ENCODE measurements at places on chromosomes 1 and 21.

- H3K4me1 ChIP-seq, result peaks cover 3% of the 10 kb centered on the region
- H3K27me3 ChIP-seq, result peaks cover 67% of the 10 kb centered on the region
- H3K27ac ChIP-seq, result no peak overlapping the region
- H3K4me3 ChIP-seq, result peak overlapping the region; percentile 15
- DNase-seq, result no peak
These were observed 110.2 kb downstream of the NAV1 start for GRCh38 chr1:201648907-201649721.

DNA sequence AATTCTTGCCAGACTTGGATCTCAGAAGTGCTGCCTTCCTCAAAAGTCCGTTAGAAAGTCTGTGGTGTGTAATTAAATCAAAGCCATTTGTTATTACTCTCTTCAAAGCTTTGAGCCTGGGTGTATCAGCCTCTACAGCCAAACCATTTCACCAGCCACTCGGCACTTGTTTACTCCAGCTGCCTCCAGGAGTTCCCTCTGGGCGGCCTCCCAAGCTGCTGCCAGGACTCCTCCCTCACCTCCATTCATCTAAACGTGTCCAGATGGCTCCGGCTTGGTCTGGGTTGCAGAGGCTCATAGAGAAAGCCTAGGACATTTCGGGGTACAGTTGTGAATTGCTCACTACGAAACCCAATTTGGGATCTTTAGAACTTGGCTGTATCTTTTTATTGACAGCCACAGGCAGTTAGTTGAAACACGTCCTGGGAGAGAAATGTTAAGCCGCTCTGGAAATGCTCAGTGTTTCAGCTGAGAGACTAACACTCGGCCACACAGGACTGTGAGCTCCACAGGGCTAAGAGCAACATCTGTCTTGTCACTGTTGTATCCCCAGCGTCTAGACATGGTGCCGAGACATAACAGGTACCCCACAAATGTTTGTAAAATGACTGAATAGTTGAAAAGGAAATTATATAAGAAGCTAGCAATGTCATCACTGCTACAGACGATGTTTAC, 116.9 kb upstream of the NGF start:
- no peaks in the 10 kb centered on the region for H3K4me1 ChIP-seq
- peaks cover 19% of the 10 kb centered on the region for H3K27me3 ChIP-seq
- H3K27ac ChIP-seq, result no peak overlapping the region
- H3K36me3 ChIP-seq, result no peaks in the 10 kb centered on the region
- H3K4me3 ChIP-seq, result no peak overlapping the region

- no peak overlapping the region for H3K27ac ChIP-seq
- DNase-seq, result no peak
- no peak overlapping the region for H3K4me3 ChIP-seq
- H3K36me3 ChIP-seq, result no peaks in the 10 kb centered on the region
- H3K27me3 ChIP-seq, result peaks cover 34% of the 10 kb centered on the region
- H3K4me1 ChIP-seq, result no peaks in the 10 kb centered on the region
These were observed 27.2 kb downstream of the MYOG start for GRCh38 chr1:203058676-203058935.

DNA sequence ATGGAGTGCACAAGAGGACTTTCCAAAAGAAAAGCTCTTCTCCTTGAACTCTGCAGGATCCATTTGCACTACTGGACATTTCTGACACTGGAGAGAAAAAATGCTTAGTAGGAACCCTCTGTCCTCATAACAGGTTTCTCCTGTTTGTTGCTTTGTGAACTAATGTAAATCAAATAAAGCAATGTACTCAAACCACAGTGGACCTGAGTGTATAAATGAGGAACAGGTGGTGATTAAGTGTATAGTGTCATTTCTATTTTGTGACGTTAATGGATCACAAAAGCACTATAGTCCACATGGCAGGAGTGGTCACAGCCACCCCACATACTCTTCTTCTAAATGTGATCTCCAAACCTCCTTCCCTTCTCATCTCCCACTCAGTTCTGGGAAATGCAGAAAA, 268.4 kb upstream of the DUSP10 start:
- H3K27me3 ChIP-seq, result no peaks in the 10 kb centered on the region
- peak overlapping the region; percentile 9 for H3K27ac ChIP-seq
- DNase-seq, result no peak
- no peaks in the 10 kb centered on the region for H3K4me1 ChIP-seq
- no peaks in the 10 kb centered on the region for H3K36me3 ChIP-seq

DNA sequence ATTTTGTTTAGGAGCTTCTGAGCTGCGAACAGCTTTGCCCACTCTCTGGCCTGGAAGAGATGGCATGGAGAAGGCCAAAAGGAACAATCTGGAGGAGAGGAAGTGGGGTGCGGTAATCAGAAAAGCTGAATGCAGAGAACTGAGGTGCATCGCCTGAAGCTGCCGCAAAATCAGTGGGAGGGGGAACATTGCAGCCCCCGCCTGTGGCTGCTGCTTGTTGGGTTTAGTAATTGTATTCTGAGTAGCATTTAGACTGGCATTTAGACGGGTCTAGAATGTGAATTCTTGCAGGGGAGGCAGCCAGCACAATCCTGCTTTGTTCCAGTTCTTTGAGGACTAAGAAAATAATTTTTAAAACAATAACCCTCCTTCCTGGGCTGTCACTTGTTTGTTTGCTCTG, 25.4 kb downstream of the NFASC start:
- no peak overlapping the region for H3K27ac ChIP-seq
- DNase-seq, result no peak
- no peaks in the 10 kb centered on the region for H3K36me3 ChIP-seq
- peaks cover 80% of the 10 kb centered on the region for H3K27me3 ChIP-seq

DNA sequence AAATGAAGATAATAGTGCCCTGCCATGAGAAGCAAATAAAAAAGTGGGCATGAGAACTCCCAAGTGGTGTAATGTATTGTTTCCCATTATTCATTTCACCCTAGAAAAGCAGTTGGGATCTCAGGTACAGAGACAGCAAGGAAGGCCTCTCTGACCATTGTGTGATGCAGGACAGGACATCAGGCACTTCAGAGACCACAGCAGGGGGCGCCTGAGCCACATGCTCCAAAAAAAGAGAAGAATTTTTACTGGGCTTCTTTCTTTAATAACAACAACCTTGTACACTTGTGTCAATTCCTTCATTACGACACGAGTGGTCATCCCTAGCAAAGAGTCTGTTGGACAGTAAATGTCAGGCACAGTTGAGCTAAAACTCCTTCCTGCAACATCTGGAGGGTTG, 533.3 kb downstream of the OMA1 start:
- no peak for DNase-seq
- H3K4me1 ChIP-seq, result no peaks in the 10 kb centered on the region
- H3K36me3 ChIP-seq, result no peaks in the 10 kb centered on the region
- no peak overlapping the region for H3K27ac ChIP-seq

GRCh38 chr1:224784265-224785039, 145.0 kb upstream of the DNAH14 start:
- no peaks in the 10 kb centered on the region for H3K36me3 ChIP-seq
- peaks cover 10% of the 10 kb centered on the region for H3K4me1 ChIP-seq
- no peak for DNase-seq
- H3K27ac ChIP-seq, result no peak overlapping the region
- peaks cover 29% of the 10 kb centered on the region for H3K27me3 ChIP-seq
- no peak overlapping the region for H3K4me3 ChIP-seq

DNA sequence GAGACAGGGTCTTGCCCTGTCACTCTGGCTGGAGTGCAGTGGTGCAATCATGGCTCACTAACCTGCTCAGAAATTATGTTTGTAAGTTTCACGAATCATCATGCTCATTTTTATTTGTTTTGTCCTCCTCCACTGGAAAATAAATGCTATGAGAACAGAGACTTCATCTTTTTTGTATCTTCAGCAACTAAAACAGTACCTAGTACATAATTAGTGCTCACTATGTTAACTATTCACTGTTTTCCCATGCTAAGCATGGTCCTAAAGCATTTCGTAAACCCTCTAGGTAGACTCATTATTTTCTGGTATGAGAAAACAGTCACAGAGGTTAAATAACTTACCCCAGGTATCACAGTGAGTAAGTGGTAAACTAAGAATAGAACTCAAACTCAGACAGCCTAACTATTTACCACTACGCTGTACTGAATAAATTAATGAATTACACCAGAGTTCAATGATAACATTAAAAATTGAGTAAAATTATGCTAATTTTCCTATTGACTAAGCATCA, 118.4 kb downstream of the RERE start:
- no peak overlapping the region for H3K27ac ChIP-seq
- no peak for DNase-seq
- peaks cover 11% of the 10 kb centered on the region for H3K36me3 ChIP-seq

DNA sequence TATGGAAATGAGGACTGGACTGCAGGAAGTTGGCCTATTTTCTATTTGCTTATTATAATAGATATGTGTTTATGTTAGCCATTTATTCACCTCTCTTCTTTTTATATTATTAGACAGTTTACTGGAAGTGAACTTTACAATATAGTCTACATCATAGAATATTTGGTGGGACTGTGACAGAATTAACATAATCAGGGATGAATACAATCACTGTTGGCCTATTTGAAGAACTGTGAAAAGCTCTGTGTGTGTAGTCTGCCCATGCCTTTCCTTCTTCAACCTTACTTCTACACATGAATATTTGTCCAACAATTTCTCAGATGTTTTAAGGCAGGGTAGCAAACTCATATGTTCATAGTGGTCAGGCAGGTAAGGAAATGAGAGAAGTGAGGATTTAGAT, 12.4 kb downstream of the MPZ start:
- H3K36me3 ChIP-seq, result peaks cover 7% of the 10 kb centered on the region
- no peak overlapping the region for H3K4me3 ChIP-seq
- no peak for DNase-seq
- H3K4me1 ChIP-seq, result no peaks in the 10 kb centered on the region
- H3K27me3 ChIP-seq, result no peaks in the 10 kb centered on the region

GRCh38 chr1:246497331-246497915, 9.7 kb downstream of the SMYD3 start:
- DNase-seq, result peak; percentile 38
- no peaks in the 10 kb centered on the region for H3K27me3 ChIP-seq
- peaks cover 3% of the 10 kb centered on the region for H3K36me3 ChIP-seq
- peaks cover 9% of the 10 kb centered on the region for H3K4me1 ChIP-seq

GRCh38 chr1:168572633-168573032, 3.8 kb upstream of the XCL1 start:
- H3K4me1 ChIP-seq, result peaks cover 12% of the 10 kb centered on the region
- no peaks in the 10 kb centered on the region for H3K27me3 ChIP-seq
- DNase-seq, result no peak
- H3K27ac ChIP-seq, result no peak overlapping the region

DNA sequence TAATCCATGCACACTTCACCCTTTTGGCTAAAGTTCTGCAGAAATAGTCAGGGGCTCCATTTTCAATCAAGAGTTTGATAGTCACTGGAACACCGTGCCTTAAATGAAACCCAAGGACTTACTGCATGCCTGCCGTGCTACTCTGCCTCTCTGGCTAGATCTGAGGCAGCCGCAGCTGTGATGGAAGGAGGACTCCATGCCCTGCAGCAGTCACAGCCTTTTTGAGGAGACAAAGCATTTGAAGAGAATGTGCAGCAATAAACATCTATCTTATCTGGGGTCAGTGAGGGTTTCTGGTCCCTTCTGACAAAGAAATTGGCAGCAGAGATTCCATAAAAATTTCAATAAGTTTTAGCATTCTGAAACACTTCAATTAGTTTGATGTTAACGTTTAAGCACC, 78.0 kb downstream of the BCAR3 start:
- H3K27ac ChIP-seq, result no peak overlapping the region
- no peak for DNase-seq
- peaks cover 30% of the 10 kb centered on the region for H3K27me3 ChIP-seq
- no peak overlapping the region for H3K4me3 ChIP-seq
- no peaks in the 10 kb centered on the region for H3K4me1 ChIP-seq

DNA sequence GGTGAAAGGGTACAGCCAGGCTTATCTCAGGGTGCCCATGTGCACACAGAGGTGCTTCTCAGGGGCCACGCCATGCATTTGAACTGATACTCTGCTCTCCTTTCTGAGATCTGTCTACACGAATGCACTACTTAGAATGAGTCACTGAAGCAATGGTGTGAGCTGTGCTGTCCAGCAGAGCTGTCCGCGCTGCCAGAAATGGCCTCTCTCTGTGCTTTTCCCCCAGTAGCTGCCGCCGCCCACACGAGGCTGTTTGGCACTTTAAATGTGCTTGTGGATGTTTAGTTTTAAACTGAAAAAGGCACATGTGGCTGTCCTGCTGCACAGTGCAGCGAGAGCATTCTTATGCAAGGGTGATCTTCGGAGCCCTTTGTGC, 87.1 kb upstream of the COL6A1 start:
- H3K36me3 ChIP-seq, result peaks cover 4% of the 10 kb centered on the region
- DNase-seq, result no peak
- H3K27me3 ChIP-seq, result no peaks in the 10 kb centered on the region
- H3K27ac ChIP-seq, result no peak overlapping the region
- H3K4me1 ChIP-seq, result peaks cover 6% of the 10 kb centered on the region
- no peak overlapping the region for H3K4me3 ChIP-seq

DNA sequence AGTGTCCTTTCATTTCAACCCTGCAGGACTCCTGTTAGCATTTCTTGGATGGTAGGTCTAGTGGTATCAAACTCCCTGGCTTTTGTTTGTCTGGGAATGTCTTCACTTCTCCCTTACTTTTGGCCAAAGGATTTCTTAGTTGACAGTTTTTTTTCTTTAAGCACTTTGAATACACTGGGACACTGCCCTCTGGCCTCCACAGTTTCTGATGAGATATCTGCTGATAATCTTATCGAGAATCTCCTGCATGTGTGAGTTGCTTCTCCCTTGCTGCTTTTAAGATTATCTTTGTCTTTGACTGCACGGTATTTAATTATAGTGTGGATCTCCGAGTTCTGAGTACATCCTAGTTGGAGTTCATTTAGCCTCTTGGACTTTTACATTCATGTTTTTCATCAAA, 13.3 kb downstream of the UTS2 start:
- H3K4me3 ChIP-seq, result no peak overlapping the region
- no peaks in the 10 kb centered on the region for H3K27me3 ChIP-seq

GRCh38 chr1:47395433-47395832, 20.7 kb upstream of the FOXE3 start:
- H3K4me3 ChIP-seq, result no peak overlapping the region
- H3K36me3 ChIP-seq, result no peaks in the 10 kb centered on the region
- no peak overlapping the region for H3K27ac ChIP-seq

DNA sequence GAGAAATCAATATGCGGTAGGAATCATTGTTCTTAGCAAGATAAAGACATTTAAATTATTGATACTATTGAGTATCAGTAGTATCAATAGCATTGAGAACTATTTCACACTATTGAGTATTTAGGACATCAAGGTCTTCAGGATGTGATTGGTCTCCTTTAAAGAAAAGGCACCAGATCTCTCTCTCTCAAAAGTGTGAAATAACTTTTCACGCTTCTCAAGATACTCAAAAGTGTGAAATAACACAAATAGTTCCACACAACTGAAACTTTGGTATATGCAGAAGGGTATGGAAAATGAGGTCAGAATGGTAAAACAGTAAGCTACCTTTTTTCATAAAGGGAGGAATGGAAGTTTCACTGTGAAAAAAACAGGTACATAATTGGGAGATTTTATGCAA, 6.7 kb upstream of the PYHIN1 start:
- H3K4me1 ChIP-seq, result peaks cover 39% of the 10 kb centered on the region
- peak overlapping the region; percentile 55 for H3K4me3 ChIP-seq
- no peak for DNase-seq
- H3K36me3 ChIP-seq, result peaks cover 4% of the 10 kb centered on the region
- H3K27me3 ChIP-seq, result no peaks in the 10 kb centered on the region

GRCh38 chr1:153192697-153193096, 10.5 kb upstream of the LELP1 start:
- H3K4me1 ChIP-seq, result no peaks in the 10 kb centered on the region
- no peak overlapping the region for H3K27ac ChIP-seq
- peaks cover 93% of the 10 kb centered on the region for H3K27me3 ChIP-seq
- H3K36me3 ChIP-seq, result no peaks in the 10 kb centered on the region
- no peak overlapping the region for H3K4me3 ChIP-seq
- DNase-seq, result no peak

- DNase-seq, result no peak
- peaks cover 68% of the 10 kb centered on the region for H3K36me3 ChIP-seq
- no peak overlapping the region for H3K27ac ChIP-seq
- no peaks in the 10 kb centered on the region for H3K27me3 ChIP-seq
These were observed 8.1 kb upstream of the CENPL start for GRCh38 chr1:173832748-173833147.

Data from effector memory CD8-positive, alpha-beta T cell (primary cell).